ENCODE measurements at places on chromosomes 4 and X.

DNA sequence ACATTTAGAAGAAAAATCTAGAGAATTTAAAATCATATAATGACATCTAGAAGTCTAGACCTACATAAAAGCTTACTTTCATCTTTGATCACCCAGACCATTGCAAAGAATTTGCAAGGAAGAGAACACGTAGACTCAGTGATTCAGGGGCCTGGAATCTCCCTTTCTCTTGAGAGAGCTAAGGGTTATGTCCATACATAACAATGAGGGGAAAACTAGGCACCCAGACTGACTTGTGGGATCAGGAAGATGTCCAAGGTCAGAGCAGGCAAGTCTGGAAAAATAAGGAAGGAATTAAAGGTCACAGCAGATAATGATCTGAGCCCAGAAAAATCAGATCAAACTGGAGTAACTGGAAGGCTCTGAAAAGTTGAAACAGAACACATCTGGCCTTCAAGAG is 198.4 kb upstream of the SFRP2 start:
- DNase-seq, result peak; percentile 96

DNA sequence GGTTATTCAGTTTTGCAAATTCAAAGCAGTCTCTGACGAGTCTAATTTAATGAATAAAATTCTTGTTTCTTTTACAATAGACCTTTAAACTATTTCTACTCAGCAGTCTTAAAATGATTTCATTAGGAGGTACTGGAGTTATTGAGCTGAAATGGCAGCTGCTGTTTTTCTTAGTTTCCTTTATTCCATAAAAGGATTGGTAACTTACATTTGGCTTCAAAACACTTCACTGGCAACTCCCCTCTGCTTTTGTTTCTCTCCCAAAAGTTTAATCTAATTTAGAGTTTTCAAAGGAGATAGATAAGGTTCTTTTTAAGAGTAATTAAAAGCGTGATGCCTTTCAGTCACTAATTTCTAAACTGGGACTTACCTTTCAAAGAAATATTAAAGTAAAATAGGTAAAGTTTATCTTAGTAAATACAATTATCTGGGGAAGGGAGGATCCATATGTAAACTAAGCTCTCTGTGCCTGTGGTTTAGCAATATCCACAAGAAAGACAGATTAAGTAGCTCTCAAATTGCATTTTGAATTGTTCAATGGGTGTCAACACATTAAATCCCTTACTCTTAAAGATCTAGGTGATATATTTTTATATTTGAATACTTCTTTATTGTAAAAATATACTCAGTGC is 17.1 kb upstream of the PCDH10 start:
- DNase-seq, result no peak

- DNase-seq, result peak; percentile 87
Observed at GRCh38 chr4:149999485-150000074, 78.7 kb upstream of the DCLK2 start.

DNA sequence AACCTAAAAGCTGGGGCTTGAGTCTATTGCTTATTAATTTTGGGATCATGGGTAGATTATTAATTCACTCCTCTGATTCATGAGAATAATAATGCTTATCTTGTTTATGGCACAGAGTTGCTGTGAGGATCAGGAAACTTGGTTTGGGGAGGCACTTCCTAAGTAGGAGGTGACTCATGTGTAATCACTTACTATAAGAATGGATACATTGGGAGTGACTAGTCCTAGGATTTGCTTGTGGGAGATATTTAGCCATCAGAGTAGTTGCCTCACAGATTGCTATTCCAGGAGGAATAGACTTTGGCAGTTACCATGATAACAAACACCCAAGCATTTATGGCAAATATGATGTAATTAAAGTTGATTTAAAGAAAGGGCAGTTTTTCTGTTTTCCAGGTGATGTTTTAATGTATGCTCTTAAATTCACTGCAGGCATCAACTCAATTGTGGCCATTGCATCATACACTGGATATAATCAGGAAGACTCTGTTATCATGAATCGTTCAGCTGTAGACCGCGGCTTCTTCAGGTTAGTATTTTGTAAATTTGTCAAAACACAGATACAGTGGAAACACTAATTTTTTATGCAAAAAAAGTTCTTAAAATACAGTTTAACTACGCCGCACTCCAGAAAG is 41.9 kb downstream of the POLR2B start:
- peak; percentile 85 for DNase-seq

GRCh38 chrX:29662759-29663503 is 552.4 kb upstream of the MAGEB2 start:
- DNase-seq, result peak; percentile 90

DNA sequence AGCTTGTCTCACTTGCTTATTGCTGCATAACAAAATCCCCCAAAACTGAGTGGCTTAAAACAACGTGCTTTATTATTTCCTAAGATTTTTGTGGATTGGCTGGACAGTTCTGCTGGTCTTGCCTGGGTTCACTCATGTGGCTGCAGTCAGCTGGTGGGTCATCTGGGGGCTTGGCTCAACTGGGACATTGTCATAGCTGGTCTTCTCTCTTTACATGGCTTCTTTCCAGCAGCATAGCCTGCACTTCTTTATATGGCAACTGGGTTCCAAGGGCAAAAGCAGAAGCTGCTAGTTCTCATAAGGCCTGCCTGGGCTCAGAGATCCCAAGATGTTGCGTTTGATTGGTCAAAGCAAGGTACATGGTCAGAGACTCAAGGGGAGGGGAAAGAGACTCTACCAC is 33.7 kb upstream of the STAG2 start:
- DNase-seq, result no peak

- DNase-seq, result no peak
Observed at GRCh38 chr4:84689197-84689596, 106.3 kb downstream of the CDS1 start.

DNA sequence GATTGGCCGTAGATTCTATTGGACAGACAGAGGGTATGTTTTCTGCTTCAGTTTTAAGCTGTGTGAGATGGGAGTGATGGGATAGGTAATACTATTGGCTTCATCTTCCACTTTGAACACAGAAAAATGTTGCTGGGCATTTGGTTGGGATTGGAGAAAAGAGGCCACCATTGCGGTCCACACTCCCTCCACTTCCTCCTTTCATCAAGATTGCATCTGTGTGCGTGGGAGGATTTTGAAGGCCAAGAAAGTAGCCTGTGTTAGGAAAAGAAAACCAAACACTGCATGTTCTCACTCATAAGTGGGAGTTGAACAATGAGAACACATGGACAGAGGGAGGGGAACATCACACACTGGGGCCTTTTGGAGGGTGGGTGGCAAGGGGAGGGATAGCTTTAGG is 56.4 kb downstream of the EGF start:
- no peak for DNase-seq

- no peak for DNase-seq
Observed at GRCh38 chrX:39150220-39150619, 349.0 kb downstream of the MID1IP1 start.

DNA sequence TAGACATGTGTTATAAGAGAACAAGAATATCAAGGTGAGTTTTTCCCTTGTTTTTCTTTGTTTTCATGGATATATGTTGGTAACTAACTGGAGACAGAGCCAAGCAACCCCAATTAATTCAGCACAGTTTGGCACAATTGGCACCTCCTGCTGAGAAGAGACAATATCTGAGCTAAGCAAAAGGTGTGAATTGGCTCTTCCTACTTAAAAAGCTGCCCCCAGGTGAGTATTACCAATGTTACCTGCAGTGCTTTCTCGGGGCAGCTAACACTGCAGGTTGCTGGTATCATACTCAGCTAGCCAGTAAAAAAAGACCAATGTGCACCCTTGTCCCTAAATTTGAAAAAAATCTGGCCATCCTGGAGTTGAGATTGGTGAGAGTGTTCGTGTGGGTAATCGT is 871.2 kb upstream of the TENM3 start:
- no peak for DNase-seq
